NCI-H2171 (cell line): ENCODE measurements at places on chromosomes 5 and 9.
A peak's percentile ranks its signal among the peaks of the same experiment; 100 is the strongest.

- no peak for DNase-seq
Observed at GRCh38 chr9:23526806-23527205, 299.2 kb downstream of the ELAVL2 start.

GRCh38 chr5:54398191-54398590 is 57.3 kb upstream of the HSPB3 start:
- no peak for DNase-seq

GRCh38 chr5:160376416-160376815 is 6.0 kb upstream of the C1QTNF2 start:
- DNase-seq: no peak

DNA sequence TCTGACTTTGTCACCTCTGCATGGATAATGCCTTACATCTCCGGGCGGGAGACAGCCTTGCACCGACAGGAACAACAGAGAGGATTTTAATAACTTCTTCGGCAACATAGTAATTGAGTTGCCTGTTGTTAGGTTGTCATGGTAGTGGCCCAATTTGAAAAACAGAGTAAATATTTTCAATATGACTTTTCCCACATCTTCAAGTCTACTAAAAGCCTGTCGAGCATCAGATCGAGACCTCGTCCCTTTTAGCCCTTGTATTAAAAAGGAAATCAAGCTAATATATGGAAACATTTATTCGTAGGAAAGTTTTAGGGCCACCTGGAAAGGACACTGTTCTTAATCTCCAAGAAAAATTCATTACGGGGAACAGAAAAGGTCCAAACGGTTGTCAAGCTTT is 70.8 kb upstream of the FCN2 start:
- DNase-seq: no peak

DNA sequence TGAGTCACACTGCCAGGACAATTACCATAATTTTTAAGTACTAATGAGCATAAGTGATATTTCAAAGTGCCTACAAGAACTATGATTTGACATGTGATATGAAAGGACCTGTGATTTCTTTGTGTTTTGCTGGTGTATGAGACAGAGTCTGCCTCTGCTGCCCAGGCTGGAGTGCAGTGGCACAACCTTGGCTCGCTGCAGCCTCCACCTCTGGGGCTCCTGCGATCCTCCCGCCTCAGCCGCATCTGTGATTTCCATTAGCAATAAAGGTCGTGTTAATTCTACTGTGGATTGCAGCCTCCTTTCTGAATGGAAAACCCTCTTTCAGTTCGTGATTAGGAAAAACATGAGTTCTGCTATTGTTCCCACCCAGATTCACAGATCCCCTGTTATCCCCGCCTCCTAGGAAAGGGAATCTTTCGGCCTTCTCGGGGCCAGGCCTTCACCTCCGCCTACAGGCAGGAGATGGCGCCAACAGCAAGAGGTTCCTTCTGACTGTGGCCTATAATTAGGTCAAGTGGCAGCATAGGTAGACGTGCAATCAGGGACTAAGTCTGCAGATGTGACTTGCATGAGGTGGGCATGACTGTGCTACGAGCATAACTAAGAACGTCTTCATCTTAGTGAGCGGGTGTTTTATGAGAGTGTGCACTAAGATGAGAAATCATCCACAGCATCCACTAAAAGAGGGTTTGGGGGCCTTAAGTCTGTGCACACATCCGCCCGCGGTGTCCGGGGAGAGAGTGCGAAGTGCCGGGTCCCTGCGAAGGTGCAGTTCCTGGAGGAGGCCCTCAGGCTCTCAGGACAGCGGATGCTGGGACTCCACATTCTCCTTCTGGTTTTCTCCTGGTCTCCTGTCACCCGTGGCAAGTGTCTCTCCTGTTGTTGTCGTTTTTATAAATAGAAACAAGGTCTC is 23.1 kb downstream of the TRIM7 start:
- DNase-seq: no peak

GRCh38 chr5:134140530-134141201 is 26.2 kb downstream of the TCF7 start:
- DNase-seq: peak; percentile 29

DNA sequence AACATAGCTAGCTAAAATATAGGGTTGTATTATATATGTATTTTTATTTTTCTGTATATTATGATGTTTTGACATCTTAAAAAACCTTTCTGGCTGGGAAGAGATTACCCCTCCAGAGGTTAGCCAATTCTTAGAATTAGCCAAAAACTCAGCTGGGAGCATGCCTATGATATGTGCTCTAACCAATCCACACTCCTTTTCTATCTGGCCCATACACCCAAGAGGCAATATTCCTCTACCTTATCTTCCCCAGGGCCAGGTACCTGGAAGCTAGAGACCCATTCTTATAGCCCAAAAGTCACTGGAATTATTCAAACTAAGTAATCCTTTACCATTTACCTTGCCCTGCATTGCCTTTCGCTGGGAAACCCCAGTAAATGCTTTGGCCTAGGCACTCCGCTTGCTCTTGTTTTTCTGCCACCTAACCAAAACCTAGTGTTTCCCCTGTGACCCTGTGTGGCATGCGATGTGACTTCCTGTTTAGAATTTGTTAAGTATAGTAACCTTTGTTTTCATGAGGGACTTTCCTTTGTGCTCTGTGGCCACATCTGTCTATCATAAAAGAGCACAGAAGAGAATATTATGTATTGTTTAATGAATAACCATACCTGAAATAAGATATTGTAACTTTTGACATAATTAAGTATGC is 37.4 kb downstream of the CSNK1G3 start:
- DNase-seq: no peak

DNA sequence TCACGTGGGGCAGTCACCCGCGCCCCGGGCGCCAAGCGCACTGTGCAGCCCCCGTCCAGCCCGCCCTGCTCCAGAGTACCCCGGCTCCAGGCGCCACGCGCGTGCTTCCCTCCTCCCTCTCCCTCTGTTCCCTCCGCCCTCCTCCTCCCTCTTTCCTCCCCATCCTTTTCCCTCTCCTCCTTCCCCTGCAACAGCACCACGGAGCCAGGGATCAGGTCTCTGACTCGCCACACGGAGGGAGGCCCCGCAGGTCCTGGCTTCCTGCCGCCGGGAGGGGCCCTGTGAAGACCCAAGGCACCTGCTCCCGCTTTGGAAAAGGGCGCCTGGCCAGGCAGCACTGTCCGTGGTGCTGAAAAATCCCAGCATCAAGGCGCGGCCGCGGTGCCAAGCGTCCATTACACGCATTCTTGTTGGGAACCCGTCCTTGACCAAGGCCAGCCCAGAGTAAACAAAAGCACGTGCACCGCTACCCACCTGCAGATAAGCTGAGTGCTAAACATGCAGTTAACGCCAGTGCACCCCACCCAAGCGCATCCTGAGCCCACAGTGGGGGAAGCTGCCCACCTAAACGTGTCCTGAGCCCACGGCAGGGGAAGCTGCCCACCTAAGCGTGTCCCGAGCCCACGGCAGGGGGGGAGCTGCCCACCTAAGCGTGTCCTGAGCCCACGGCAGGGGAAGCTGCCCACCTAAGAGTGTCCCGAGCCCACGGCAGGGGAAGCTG is 21.7 kb downstream of the SLC6A18 start:
- no peak for DNase-seq

- DNase-seq: no peak
Observed at GRCh38 chr9:134983506-134984371, 66.0 kb upstream of the FCN1 start.

DNA sequence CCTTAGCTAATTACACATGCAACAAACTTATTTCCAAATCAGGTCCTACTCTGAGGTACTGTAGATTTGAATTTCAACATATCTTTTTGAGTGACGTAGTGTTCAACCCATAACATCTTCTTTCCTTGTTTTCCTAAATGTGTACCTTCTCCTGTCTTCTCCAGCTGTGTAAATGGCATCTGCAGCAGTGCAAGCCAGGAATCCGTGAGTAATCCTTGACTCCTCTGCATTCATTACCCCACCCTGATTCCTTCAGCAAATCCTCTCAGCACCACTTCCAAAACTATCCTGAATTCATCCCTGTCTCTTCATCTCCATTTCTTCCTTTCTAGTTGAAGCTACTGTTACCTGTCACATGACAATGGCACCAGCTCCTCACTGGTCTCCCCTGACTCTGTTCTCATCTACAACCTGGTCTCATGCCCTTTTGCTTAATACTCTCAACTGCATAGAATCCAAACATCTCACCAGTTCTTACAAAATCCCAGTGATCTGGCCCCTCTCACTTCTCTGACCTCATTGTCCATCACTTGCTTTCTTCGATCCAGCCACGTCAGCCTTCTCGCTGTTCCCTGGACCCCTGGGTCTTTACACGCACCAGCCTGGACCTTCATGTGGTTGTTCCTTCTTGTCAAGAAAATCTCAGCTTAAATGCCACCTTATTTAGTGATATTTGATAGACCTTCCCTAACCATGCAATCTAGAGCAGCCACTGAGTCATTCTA is 14.6 kb upstream of the TRAF1 start:
- DNase-seq: no peak

GRCh38 chr5:171893290-171893886 is 107.8 kb downstream of the SMIM23 start:
- no peak for DNase-seq

DNA sequence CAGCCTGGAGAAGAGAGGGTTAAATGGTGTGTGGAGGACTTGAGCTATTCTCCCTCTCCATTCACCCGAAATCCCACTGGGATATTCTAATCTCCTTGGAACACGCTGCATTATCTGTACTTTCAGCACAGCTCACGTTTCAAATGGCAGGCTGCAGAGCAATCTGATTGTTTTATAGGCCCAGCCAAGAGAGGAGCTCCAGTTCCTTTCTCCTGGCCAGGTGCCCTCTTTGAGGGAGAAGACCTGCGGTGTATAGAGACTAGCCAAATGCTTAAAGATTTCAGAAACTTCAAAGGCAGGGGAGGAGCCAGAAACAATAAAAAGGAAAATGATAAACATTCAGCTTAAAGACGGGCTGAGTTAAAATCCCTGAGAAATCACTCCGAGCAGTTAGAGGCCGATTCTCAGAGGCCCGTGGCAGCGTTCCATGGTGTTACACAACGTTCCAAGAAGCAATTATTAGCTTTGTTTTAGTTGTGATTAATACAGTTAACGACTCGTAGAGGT is 564.0 kb upstream of the KLF4 start:
- DNase-seq: peak; percentile 89

GRCh38 chr9:13684656-13685055 is 405.2 kb upstream of the MPDZ start:
- DNase-seq: no peak

DNA sequence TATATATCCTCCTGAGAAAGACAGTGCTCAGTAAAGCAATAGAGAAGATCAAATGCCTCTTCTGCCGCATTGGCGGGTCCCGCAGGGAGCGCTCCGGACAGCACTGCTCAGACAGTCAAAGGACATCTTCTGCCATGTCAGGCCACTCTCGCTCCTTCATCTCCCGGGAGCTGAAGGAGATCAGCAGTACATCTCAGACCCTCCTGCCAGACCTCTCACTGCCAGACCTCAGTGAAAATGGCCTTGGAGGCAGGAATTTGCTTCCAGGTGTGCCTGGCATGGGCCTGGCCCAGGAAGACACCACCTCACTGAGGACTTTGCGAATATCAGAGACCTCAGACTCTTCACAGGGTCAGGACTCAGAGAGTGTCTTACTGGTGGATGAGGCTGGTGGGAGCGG is 12.2 kb downstream of the PTGER4 start:
- DNase-seq: no peak

GRCh38 chr9:88873635-88874034 is 117.6 kb upstream of the S1PR3 start:
- no peak for DNase-seq

DNA sequence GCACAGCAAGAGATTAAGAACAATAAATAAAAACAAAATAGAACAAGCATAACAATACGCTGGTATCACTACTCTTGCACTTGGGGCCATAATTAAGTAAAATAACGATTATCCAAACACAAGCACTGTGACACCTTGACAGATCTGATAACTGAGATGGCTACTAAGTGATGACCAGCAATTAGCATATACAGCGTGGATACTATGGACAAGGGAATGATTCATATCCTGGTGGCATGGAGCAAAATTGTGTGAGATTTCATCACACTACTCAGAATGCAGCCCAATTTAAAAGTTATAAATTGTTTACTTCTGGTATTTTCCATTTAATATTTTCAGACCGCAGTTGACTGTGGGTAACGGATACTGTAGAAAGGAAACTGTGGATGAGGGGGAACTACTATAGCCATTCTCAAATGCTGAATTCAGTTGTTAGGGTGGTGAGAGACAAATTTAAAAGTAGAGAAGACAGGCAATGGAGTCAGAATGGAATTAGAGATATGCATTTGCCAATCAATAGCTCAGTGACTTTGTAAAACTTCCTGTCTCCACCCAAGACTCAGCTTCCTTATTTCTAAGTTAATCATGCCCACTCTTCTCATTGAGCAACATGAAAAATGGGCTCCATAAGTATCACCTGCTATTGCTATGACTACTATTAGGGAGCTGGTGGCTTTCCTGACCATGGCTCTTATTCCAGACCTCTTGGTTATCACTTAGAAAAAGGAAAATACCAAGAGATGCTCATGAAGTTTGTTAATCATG is 300.8 kb downstream of the TRIM32 start:
- DNase-seq: no peak

- DNase-seq: no peak
Observed at GRCh38 chr9:121298016-121298538, 30.1 kb downstream of the GSN start.

- no peak for DNase-seq
Observed at GRCh38 chr5:160605266-160605665, 183.6 kb downstream of the PTTG1 start.

GRCh38 chr5:79464695-79465332 is 49.1 kb downstream of the HOMER1 start:
- DNase-seq: no peak

DNA sequence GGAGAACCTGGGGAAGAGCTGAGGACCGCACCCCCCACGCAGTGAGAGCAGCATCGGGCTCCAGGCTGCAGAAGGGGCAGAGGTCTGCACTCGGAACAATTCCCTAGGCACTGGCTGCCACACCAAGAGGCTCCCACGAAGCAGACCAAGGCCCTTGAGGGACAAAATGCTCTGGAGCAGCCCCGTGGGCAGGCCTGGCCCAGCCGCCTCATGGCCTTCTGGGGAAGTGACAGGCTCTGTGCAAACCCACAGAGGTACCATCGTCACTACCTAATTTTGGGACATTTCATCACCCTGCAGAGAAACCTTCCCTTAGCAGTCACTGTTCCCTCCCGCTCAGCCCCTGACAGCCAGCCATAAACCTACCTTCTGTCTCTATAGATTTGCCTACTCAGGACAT is 15.9 kb downstream of the FBXW5 start:
- no peak for DNase-seq

GRCh38 chr5:78701795-78702410 is 53.3 kb upstream of the LHFPL2 start:
- no peak for DNase-seq

DNA sequence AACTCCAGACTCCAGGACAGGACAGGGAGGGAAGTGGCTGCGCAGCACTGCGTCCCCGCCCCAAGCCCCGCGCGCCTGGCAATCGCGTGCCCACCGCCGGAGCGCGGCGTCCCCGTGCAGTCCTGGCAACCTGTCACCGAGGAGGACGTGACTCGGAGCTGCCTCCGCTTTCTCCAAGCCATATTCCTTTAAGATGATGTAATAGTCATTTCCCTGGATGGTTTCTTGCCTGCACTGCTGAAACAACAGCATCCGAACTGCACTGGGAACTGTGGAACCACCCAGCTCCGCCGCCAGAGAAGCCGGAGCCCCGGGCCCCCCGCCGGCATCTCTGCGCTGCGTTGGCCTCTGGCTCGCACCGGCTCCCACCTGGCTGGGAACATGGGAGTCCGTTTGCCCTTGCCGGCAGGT is 34.5 kb downstream of the KCTD16 start:
- no peak for DNase-seq

- no peak for DNase-seq
Observed at GRCh38 chr9:94581728-94582127, 11.9 kb downstream of the FBP2 start.
